ENCODE measurements at places on chromosomes 7 and 10.
A peak's percentile ranks its signal among the peaks of the same experiment; 100 is the strongest.

- no peak for DNase-seq
Observed at GRCh38 chr7:142454862-142455261, 197.0 kb upstream of the PRSS58 start.

GRCh38 chr7:141290365-141290764 lies 216.5 kb downstream of the TMEM178B start:
- DNase-seq = no peak

DNA sequence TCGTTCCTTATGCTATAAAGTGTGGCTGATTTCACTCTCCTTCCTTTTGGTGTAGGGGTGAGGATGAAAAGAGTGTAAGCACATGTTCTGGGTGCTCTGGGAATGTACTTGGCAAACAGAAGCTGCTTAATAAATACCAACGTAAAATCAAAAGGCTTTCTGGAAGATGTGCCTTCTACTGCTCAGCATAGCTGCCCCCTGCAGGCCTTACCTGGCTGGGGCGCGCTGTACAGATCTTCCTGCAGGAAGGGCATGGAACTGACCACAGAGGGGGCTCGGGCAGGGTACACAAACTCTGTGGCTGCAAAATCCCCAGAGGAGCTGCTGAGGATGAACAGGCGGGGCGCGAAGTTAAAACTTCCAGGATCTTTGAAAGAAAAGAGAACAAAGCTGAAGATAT lies 169.4 kb downstream of the SVIL start:
- no peak for DNase-seq

GRCh38 chr10:103598654-103599115 lies 105.2 kb downstream of the NEURL1 start:
- peak; percentile 64 for DNase-seq

GRCh38 chr7:112105584-112106530 lies 100.3 kb downstream of the DOCK4 start:
- no peak for DNase-seq
